Activated T-helper 2 cell treated with anti-CD3 and anti-CD28 coated beads, Interferon-gamma antibody, Interleukin-2, Interleukin-4, amounts not matched to agents 10 μg/mL and 5 μg/mL and 100 μg/mL, durations not matched to agents 14 hours and 24 hours and 36 hours (primary cell): ENCODE measurements at places on chromosomes 3 and 15. TPM values are rescaled to one million over a fixed set of nuclear protein-coding genes. Genes with fewer than 3 reads are reported as not detected.

DNA sequence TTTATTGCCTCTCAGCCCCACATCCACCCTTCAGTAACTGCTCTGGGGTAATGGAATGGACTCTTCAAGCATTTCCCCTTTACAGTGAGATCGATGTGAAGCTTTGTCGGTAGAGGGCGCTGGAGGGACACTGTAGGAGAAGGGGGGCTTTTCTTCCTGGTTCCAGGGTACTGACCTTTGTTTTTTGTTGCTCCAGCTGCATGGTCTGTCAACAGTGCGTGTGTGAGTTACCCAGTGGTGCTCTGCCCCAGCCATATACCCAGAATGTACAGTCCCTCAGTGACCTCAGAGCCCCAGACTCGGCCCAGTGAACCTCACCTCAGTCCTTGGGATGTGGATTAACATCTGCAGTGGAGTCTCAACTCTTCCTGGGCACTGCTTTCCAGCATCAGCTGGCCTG lies 180.3 kb upstream of the TSC22D2 start:
- no peaks in the 10 kb centered on the region for H3K36me3 ChIP-seq
- no peak for DNase-seq
- no peaks in the 10 kb centered on the region for H3K4me1 ChIP-seq
- H3K27me3 ChIP-seq: peaks cover 36% of the 10 kb centered on the region
- H3K4me3 ChIP-seq: no peak overlapping the region
- no peak overlapping the region for H3K27ac ChIP-seq

- H3K4me3 ChIP-seq: no peak overlapping the region
- H3K27me3 ChIP-seq: peaks cover 5% of the 10 kb centered on the region
- H3K27ac ChIP-seq: no peak overlapping the region
- no peak for DNase-seq
Measured at GRCh38 chr3:72001758-72002157, 216.8 kb upstream of the PROK2 start.

NR2F2 gene
- total RNA-seq: not detected in 2 replicates

GRCh38 chr3:122969585-122970469 lies 57.7 kb downstream of the SEMA5B start:
- H3K27me3 ChIP-seq: peaks cover 15% of the 10 kb centered on the region
- no peaks in the 10 kb centered on the region for H3K36me3 ChIP-seq
- no peak overlapping the region for H3K27ac ChIP-seq
- no peak for DNase-seq

- DNase-seq: no peak
- peaks cover 3% of the 10 kb centered on the region for H3K4me1 ChIP-seq
- H3K27me3 ChIP-seq: no peaks in the 10 kb centered on the region
- H3K4me3 ChIP-seq: no peak overlapping the region
- H3K27ac ChIP-seq: no peak overlapping the region
- H3K36me3 ChIP-seq: peaks cover 7% of the 10 kb centered on the region
Measured at GRCh38 chr3:106540743-106541142, 671.9 kb upstream of the CBLB start.

DNA sequence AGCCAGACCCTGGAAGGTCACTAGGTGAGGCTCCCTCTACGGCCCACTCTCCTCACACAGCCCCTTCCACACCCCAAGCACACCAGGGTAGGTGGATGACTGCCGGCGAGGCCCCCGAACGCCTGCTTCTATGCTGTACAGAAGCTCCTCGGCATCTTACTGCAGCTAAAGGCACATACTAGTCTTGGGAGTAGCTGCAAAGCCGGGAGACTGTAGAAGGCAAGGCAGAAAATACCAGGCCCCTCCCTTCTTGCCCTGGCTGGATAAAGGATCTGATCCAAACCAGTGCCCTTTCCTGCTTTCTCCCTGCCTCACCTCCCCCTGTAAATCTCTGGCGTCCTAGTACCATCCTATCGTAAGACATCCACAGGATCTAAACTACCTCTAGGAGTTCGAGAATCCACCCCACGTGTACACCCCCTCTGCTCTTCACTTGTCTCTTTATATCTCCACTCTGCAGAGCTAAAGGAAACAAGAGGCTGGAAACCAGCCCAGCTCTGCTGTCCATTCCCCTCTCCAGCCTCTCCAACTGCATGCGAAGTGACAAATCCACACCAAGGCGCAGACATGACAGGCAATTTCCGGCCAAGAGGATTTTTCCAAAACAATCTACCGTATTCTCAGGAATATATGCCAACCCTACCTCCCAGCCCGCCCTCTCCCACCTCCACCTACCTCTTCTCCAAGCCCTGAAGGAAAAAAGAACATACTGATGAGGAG lies 11.8 kb downstream of the TNK2 start:
- peaks cover 14% of the 10 kb centered on the region for H3K36me3 ChIP-seq
- peaks cover 49% of the 10 kb centered on the region for H3K4me1 ChIP-seq
- no peaks in the 10 kb centered on the region for H3K27me3 ChIP-seq
- peak overlapping the region; percentile 93 for H3K27ac ChIP-seq

ALDH1A2 gene
- total RNA-seq: 1.1 and 1.2 TPM in 2 replicates

DNA sequence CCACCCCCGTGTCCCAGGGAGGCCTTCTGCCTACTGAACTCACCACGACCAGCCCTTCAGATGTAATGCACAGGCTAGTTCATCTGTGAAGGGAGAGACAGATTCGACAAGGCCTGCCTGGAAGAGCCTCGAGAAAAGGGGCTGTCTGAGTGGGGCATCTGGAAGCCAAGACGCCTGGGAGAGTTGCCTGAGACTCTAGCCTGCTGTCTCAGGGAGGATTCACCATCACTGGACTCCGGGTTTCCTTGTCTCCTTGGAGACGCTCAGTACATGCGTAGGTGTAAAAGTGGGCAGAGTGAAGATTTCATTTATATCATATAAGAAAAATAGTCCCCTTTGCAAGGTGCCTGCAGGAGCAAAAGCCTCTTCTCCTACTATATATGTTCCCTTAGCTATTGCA lies 468.9 kb downstream of the FOXP1 start:
- H3K27me3 ChIP-seq: no peaks in the 10 kb centered on the region
- no peak overlapping the region for H3K27ac ChIP-seq
- peaks cover 83% of the 10 kb centered on the region for H3K36me3 ChIP-seq

EDEM1 gene
- total RNA-seq: 183 and 187 TPM in 2 replicates

DNA sequence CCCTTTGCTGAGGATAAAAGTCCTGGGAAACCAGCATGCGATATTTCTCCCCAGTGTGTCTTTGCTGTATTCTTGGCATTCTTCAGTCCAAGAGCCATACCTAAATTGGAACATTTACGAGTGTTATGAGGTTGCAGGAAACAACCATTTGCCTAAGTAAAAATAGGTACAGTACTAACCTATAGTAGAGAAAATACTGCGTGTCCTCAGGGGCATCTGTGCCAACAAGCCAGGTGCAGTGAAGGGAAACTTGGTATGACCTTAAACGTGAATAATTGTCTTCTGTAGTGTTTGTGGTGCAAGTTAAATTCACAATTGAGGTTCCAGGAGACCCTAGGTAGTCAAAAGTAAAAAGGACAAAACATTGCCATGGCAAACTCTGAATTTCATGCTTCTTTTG lies 12.2 kb downstream of the IL5RA start:
- H3K27ac ChIP-seq: no peak overlapping the region
- H3K27me3 ChIP-seq: no peaks in the 10 kb centered on the region
- no peak for DNase-seq
- no peak overlapping the region for H3K4me3 ChIP-seq
- no peaks in the 10 kb centered on the region for H3K36me3 ChIP-seq
